ENCODE measurements at places on chromosomes 2 and 18.

GRCh38 chr18:40215979-40216378 is 1739.1 kb upstream of the PIK3C3 start:
- no peak for DNase-seq

DNA sequence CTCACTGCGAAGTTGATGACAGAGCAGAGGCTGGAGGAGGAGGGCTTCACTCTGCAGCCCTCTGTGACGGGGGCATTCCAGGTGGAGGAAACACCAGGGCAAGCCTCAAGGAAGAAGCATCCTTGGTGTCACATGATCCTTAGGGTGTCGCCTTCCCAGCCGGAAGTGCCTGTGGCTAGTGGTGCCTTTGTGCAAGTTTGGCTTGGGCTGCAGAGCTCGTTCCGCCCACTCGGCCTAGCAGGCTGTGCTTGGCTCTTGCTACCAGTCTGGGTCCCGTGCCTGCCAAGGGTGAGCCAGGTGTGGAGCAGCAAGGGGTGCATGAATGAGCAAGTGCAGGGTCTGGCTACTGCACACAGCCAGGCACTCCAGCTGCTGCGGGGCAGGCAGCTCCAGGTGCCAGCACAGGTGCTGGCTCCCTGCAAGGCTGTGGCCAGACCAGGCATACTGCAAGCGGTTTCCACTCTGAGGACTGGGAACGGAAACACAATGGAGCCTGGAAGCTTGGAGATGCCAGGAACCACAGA is 325.3 kb upstream of the SMIM21 start:
- DNase-seq, result no peak

DNA sequence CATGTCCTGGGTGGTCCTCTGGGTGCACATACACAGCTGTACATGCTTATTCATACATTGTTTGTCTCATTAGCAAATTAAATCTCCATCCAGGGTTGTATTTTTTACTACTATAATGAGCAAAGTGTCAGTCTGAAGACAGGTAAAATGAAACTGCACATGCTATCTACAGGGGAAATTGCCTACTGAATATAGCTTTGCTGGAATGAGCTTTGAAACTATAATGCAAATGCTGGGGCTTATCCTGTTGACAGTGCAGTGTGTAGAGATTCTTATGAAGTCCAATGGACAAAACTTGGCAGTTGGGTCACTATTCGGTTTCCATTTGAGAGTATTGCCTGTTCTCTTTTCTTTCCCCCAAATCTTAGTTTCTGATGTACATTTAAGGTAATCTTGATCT is 292.8 kb upstream of the LRP1B start:
- DNase-seq, result no peak

DNA sequence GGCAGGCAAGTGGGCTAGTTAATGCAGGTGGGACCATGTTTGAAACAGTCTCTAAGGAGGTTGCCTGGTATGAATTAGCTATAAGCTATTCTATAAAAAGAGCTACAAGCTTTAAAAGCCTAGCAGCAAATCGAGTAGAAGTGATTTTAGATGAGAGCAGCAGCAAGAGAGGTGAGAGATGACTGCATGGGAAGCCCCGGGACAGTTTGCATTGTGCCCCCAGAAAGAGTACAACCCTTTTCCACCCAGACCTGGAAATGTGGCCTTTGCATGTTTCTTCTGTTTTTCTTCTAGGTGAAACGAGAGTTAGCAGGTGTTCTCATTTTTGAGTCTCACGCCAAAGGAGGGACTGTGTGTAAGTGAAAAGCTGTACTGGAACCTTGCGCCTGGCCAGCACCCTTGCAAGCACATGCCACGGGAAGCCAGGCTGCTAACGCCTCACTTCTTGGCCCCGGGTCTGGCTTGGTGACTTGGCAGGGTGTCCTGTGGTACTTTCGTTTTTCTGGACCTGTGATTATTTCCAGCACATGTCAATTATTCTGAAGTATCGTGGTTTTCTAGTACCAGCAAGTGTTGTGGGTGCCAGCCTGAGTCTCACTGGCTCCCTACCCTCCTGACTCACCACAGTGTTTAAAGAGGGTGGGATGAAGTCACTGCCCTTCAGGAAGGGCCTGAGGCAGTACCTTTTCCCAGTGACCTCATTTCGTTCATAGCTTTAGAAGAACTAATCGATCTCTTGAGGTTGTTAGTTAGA is 90.3 kb upstream of the MAP3K20 start:
- DNase-seq, result no peak

GRCh38 chr2:226746196-226746800 is 53.3 kb downstream of the IRS1 start:
- DNase-seq, result no peak

All from NCI-H2081 treated with DMSO at 0.1 percent for 48 hours (cell line).